ENCODE measurements at places on chromosomes 3 and 15.

DNA sequence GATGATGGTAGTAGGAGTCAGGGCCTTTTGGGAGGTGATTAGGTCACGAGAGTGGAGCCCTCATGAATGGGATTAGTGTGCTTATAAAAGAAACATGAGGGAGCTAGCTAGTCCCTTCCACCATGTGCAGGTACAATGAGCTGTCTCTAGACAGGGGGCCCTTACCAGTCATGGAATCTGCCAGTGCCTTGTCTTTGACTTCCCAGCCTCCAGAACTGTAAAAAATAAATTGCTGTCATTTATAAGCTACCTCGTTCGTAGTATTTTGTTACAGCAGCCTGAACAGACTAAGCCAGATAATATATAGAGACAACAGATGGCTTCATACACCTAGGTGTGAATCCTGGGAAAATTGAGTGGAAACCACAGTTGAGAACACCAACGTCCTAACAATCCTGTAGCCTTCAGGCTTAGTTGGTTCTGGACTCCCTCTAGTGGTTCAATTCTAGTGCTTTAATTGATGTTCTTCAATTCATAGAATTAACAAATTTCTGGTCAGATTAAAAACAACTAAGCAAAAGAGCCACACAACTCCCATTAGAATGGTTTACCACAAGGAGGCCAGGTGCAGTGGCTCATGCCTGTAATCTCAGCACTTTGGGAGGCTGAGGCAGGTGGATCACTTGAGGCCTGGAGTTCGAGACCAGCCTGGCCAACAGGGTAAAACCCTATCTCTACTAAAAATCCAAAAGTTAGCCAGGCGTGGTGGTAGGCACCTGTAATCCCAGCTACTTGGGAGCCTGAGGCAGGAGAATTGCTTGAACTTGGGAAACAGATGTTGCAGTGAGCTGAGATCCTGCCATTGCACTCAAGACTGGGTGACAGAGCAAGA is 21.3 kb upstream of the GATM start:
- DNase-seq, result no peak

DNA sequence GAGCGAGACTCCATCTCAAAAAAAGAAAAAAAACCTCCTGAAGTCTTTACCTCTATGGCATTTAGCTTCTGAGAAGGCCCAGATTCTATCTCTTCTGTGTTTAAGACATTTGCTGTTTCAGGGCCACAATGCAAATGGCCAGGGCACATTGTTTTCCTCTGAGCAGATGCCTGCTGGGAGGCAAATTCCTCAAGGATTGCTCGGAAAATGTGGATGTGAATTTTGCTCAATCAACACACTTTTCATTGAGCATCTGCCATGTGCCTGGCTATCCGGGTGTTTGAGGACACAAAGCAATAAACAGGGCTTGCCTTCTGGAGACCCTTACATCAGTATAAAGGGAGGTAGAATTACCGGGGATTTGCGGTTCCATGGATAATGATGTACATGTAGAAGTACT is 20.0 kb downstream of the TRIM71 start:
- no peak for DNase-seq

DNA sequence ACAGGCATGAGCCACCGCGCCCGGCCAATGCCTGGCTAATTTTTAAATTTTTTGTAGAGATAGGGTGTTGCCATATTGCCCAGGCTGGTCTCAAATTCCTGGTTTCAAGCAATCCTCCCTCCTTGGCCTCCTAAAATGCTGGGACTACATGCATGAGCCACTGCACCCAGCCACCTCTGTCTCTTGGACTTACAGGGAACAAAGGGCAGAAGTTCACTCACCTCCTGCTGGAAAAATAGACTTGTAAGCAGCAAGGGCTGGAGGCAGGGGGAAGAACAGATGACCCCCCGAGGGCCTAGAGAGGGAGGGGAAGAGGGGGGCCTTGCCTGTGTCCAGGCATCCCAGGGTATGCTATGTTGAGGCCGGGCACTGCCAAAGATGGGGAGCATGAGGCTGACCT is 22.2 kb downstream of the DUSP7 start:
- DNase-seq, result no peak

- no peak for DNase-seq
Measured at GRCh38 chr15:91214675-91215590, 114.9 kb downstream of the SV2B start.

- DNase-seq, result no peak
Measured at GRCh38 chr3:149251186-149251585, 29.6 kb upstream of the CP start.
